ENCODE measurements at places on chromosomes 16 and 17.

DNA sequence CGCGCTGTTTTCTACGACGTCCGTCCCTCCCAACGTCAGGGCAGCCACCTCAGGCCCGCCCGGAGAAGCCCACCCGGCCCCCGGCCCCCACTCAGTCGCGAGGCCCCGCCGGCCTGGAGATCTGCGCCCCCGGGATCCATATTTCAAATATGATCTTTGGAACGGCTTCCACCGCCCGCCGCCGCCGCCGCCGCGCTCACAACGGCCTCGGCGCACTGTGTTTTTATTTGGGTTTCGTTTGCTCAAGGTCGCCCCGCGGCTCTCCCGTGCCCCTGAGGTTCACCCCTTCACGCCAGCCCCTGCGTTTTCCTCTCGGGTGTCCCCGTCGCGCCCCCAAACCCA, 4.2 kb upstream of the CBX4 start:
- peak; percentile 69 for DNase-seq

DNA sequence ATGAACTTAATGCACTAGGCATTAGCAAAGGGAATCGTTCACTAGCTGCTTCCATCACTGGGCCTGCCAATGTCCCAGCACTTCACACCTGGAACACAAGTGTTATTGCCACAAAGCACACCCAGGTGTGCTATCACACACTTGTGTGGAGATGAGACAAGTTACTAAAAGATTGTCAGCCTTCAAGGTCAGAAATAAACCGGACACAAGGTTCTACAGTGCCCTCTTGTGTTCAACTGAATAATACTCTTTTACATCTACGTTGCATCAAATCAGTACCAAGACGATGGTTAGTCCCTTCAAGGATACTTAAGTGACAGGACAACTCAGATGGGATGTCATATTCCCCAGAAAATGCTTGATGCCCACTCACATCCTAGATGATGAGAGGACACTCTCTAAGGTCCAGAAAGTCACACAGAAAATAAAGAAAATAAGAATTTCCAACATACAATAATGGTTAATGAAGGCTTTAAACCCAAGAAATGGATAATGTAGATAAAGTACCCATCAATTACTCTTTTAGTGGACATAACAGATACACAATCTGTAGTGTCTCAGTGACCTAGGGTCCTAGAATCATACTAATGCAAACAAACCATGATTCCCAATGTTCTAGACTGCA, 16.4 kb upstream of the GLG1 start:
- DNase-seq: peak; percentile 57

DNA sequence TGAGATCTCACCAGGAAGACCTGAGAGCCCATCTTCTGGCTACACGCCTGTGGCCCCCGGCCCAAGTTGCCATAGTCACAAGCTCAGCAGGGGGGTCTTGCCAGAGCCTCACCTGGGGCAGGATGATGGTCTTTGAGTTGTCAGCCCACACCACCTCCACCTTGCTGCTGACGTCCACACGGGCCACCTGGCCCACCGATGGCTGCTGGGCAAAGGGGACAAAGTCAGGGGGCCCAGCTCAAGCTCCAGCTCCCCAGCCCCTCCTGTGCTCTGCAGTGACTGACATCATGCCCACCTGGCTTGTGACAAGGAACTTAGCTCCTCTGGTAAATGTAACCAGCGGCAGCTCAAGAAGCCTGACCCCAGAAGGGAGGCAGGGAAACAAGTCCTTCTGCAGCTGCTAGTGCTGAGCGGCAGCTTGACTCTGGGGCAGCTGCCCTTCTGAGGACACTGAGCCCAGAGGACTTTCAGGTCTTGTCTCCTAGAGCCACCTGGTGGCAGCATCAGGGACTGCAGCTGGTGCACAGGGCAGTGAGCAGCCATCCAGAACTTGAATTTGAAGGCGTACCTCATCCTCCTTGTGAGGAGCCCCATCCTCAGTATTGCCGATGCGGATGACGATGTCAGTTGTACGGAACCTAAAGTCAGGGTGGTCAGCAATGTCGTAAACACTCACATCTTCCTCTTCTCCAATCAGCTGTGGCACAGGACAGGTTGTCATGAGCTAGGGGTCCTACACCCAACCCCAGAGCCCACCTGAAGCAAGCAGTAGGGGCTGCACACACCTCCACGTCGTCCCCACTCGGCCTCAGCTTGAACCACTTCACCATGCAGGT, 13.5 kb downstream of the SPHK1 start:
- DNase-seq: peak; percentile 90

DNA sequence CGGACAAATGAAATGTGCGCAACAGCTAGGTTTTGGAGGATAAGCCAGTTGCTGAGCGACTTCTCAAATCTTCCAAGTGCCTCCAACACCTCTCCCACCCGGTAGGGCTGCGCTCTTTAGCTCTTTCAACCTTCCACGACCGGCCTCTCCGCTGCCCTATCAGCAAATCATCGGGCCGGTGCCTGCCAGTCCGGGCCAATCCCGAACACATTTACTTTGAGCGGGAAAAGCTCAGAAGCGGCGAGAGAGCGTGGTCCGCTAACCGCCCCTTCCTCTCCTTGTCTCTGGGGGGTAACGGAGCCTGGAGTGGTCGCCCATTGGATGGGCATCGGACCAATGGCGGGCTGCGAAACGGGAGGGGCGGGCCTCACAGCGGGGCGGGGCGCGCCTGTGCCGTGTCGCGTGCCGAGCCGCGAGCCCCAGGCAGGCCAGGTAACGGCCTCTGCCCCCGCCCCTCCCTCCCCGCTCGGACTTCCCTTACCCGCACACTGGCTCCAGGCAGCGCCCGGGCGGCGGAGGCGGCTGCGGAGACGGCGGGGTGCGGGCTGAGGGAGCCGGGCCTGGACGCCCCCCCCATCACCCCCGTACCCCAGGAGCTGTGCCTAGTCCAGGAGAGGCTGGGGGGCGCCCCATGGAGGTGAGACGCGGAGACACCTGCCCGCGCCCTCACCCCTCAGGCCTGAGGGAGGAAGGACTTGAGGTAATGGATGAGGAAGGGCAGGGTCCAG, at the start of gene MEIOC:
Gene MEIOC, plus strand, starts transcription at position 486 of the 728 bp plus-strand sequence. Its CDS starts 146 bp downstream, at position 632.
- DNase-seq: no peak

- DNase-seq: no peak
These were observed 42.7 kb downstream of the ADGRG5 start for GRCh38 chr16:57585051-57585687.

DNA sequence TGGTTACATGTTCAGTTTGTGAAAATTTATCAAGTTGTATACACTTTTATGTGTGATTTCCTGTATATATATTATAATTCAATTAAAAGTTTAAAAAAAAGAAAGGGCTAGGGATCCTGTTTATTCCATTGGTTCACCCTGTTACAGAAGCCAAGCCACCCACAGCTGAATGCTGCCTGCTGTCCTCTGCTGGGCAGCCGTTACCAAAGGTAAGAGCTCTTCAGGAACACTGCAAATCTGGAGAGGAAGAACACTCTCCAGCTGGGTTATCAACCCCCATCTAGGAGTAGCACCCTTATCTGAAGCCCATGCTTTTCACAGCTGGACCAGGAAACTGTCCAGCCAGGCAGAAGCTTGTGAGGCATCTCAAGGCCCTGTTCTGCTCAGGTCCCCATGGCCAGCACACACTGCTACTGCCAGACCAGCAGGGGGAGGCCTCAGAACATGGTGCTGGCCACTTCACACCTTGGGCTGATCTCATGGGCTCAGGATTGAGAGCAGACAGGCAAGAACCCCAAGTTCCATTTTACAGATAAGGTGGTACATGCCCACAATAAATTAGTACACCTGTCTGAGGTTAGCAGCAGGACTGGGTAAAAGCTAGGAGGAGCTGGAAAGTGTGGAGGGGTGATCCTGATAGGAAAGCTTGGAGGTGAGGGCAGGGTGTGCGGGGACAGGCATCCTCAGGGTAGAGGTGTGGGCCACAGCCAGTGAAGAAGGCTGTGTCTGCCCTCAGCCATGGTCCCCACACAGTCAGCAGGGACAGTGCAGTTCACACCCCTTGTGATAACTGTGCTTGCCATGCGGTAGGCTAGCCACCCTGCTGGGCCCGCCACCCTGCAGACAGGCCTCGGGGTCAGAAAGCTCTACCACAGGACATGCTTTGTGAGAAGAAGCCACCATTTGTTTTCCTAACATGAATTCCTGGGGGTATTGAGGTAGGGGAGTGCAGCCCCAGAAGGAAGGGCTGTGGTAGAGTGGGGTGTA, 54.3 kb upstream of the SREBF1 start:
- DNase-seq: peak; percentile 47

DNA sequence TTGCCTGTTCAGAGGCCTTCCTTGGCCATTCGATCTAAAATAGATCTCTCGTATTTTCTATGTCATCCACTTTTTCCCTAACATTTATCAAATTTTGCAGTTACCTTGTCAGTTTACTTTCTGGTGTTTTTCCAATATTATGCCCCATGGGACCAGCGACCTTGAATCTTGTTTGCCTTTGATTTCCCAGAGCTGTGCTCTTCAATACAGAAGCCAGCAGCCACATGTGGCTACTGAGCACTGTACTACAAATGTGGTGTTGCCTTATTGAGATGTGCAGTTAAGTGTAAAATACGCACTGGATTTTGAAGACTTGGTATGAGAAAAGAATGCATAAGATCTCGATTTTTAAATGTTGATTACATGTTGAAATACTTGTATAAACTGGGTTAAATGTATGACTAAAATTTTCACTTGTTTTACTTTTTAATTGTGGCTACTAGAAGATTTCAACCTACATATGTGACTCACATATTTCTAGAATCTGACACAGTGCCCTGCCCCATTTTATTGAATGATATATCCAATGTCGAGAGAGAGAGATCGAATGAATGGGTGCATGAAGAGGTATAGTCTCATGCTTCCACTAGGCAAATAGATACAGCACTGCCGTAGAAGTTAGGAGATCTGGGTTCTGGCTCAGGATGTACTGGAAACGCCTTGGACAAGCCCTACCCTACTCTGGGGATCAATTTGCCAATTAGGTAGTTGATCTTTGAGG, 824 bp upstream of the PSME3 start:
- no peak for DNase-seq

GRCh38 chr16:69660166-69660565, 66.2 kb downstream of the NQO1 start:
- DNase-seq: no peak

DNA sequence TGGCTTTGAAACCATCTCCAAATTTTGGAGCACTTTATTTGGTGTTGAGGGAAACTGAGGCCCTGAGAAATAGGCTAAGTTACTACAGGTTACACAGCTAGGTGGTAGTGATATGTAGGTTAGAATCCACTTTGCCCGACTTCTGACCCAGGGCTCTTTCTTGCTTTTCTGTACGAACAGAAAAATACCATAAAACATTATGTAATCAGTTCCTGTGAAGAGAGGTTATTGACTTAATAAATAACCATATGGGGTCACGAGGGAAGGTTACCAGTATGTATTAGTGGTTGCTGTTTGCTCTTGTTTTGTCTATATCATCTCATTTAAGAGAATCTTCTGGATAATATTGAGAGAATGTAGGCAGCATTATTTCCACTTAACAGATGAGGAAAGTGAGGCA, 172.2 kb upstream of the MAF start:
- no peak for DNase-seq

GRCh38 chr16:60367739-60368138, 1633.6 kb upstream of the GOT2 start:
- DNase-seq: no peak

DNA sequence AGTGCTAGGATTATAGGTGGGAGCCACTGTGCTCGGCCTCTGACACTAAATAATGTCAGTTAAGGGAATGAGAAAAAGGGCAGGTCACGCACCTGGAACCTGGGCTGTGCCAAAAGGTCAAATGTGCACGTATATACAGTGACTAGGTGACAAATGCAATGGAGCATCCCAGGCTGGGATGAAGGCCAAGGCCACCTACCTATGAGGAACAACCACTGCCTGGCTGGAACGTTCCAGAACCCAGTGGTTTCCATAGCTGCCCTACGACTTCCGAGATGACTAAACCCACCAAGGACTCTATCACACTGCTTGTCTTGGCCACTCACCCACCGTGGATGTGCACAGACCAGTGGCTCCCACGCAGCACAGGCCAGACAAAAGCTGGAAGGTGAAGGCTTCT, 16.1 kb downstream of the ZNF500 start:
- DNase-seq: no peak

DNA sequence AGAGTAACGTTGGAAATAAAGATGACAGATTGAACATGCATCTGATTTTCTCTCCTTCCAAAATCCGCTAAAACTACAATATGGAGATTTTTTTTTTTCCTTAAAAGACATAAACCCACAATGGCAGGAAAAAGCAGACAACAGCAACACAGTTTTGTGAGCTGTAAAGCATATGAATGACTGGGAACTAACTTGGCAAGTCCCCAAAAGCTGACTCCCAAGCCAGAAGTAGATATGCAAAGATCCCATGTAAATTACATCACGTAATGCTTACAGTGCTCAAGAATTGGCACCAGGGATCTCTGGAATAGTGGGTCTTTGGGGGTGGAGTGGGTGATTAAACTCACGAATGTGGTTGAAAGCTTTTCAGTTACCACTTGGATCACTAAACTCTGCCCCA, 106.6 kb downstream of the ELAC2 start:
- no peak for DNase-seq

GRCh38 chr17:77098884-77099545, 41.8 kb upstream of the SEC14L1 start:
- peak; percentile 53 for DNase-seq

DNA sequence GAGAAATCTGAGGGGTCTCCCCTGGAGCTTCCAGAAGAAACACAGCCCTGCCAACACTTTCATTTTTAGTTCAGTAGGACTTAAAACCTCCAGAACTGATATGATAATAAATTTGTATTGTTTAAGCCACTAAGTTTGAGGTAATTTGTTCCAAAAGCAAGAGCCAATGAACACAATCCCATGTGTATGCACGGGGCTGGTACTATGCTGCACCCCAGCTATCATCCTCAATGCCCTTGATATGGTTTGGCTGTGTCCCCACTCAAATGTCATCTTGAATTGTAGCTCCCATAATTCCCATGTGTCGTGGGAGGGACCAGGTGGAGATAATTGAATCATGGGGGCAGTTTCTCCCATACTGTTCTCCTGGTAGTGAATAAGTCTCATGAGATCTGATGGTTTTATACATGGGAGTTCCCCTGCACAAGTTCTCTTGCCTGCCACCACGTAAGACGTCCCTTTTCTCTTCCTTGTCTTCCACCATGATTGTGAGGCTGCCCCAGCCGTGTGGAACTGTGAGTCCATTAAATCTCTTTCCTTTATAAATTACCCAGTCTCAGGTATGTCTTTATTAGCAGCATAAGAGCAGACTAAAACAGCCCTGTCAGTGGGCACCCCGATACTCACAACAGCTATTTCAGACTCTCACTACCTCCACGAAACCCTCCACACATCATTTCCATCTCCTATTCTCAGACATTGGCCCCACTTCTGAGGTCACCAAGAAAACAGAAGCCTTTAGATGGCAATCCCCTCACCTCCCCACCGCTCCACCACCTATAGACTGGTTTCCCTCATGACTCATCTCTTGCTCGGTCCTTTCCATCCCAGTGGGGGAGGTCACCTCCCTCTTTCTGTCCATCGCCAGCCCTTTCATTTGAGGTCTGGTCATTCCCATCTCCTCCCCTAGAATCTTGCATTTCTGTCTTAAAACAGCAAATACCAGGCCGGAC, 8.9 kb upstream of the CACNG1 start:
- DNase-seq: no peak

GRCh38 chr16:49332589-49333258, 40.9 kb upstream of the C16orf78 start:
- no peak for DNase-seq

GRCh38 chr17:82461827-82462524, 3.4 kb downstream of the NARF start:
- DNase-seq: peak; percentile 85

- DNase-seq: no peak
These were observed 3.9 kb upstream of the LAT start for GRCh38 chr16:28980929-28981328.

Measured in OCI-M1 (cell line).